ENCODE measurements at places on chromosomes 4 and X.

DNA sequence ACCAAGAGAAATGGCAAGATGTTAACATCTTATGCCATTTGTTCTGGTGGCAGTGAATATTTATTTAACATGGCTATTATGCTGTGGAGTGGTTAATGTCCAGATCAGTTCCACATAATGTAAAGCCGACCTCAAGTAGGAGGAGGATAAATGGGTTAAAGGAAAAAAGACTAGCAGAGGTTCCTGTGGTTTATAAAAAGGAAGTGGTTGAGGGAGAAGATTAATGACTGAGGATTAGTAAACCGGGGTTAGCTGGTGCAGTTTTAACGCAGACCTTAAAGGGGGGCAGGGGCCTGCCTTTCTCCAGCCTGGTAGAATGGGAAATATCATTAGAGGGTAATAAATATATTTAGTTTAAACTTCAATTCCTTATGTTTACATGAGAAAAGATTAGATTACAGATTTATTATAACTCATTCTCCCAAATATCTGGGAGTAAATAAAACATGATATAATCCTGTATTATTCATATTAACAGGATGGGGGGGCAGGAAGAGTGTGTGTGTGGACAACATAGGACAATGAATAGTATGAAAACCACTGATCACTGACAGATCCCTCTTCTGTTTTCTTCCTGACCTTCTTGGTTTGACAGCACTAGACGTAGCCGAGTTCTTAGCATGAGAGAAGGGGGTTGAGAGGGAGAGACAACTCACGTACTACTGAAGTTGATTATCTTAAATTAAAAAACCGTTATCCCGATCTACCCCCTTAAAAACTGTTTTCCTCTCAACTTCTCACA, 124.1 kb upstream of the LIMCH1 start:
- no peak for DNase-seq

GRCh38 chr4:57078685-57079521, 31.3 kb downstream of the IGFBP7 start:
- DNase-seq, result no peak

DNA sequence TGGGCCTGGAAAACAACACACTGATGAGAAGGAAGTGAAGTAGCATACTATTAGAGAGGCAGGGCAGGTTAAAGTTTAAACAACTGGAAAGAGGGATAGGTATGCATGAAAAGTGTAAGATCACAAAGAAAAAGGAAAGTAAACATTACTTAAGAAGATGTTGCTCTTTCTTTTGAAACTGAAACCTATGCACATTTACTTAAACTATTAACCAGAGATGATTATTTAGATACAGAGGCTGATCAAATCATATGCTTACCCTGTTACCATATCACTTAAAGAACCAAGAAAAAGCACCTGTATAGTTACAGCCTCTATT, 37.8 kb downstream of the NAP1L5 start:
- no peak for DNase-seq

DNA sequence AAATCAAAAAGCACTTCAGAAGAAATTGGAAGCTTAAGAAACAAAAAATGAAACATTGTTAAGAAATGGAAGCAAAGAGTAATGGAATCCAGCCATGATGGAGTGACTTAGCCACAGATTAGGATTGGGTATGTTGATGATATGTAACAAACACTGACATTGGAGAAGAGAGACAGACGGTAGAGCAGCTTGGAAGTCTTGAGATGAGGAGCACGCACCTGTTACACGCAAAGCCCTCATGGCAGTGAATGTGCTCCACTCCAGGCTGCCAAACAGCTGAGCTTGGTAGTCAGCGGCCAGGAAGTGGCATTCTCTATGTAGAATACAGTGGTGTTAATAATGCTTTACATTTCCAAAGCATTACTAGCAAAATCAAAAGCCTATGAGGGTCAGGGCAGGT, 56.9 kb upstream of the GPRIN3 start:
- no peak for DNase-seq

DNA sequence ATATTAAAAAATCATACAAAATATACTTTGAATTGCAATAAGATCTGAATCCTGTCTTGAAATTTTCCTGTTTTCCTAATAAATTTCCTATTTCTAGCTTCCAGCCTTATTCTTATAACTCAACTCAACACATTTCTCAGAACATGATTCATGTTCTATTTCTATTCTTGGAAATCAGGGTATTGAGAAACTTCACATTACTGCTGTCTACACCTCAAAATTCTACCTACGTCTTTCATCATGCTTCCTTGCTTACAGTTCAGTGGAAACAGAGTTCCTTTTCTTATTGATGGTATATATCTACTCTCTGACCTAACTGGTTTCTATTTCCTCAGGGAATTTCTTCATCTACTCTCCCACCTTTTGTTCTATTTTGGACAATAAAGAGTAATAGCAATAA, 2139.0 kb downstream of the ARAP2 start:
- DNase-seq, result no peak

DNA sequence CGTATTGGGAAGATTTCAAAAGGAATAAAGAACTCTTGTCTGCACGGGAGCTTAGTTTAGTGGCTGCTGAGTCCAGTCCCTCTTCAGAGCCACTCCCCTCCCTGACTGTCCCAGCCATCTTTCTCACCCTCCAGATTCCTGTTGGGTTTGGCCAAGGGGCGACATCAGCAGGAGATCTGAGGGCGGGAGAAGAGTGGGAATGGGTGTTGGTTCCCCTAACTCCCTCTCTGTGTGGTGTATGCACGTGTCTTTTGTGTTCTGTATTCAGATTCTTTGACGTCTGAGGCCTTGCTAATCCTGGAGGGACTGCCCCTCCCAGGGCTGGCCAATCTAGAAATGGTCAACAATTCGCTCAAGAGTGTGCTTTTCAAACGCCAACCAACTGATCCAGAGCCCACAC, 37.4 kb downstream of the CYTL1 start:
- DNase-seq, result no peak

- DNase-seq, result no peak
Observed at GRCh38 chrX:131332331-131332730, 43.2 kb upstream of the IGSF1 start.

- peak; percentile 12 for DNase-seq
Observed at GRCh38 chrX:20412871-20413486, 146.3 kb upstream of the RPS6KA3 start.

DNA sequence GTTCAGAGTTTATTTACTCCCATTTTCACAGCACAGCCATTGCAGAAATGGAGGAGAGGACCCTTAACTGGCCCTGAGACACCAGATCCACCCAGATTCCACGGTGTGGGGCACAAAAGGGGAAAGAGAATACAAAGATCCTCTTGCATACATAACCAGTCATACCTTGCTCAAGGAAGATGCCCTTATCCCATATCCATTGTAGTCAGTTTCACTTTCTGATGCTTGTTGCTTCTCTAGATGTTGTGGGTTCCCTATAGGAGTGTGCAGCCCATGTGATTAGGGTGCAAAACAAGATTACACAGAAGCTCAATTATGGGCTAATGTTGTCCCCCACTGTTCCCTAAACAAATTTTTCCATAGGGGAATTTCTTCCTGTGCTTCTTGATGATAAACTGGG, 1309.0 kb upstream of the PABPC4L start:
- DNase-seq, result no peak

DNA sequence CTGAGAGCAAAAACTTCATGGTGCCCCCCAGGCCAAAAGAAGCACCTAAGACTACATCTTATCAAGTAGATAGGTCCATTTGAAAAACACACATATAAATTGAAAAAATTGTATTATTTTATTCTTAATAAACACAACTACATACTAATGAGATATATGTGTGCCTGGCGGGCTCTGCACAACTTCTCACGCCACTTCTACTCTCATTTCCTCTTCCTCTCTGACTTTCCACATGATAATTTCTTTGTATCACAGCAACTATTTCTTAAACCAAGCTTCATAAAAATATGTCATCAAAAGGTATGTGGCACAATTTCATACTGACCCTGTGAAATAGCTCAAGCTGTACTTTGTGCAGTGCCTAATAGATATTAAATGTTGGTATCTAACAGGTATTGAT, 10.7 kb upstream of the NPY2R start:
- DNase-seq, result no peak

DNA sequence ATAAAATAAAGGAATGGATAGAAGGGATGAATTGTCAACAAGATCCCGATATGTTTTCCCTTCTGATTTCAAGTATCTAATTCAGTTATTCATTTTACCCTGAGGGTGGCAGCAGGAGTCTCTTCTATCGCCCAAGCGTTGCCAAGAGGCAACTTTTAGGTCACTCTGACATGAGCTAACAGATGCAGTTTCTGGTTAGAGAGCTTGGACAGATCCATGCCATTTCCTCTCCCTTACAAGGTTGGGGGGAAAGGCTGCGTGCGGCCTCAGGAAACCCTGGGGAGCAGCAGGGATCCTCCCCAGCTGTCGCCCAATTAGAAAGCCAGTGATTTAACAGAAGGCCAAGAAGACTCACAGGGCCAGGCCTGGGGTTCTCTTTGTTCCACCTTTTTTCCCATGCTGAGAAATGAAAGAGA, 35.3 kb upstream of the WAS start:
- peak; percentile 6 for DNase-seq

GRCh38 chr4:142683503-142683902, 162.6 kb downstream of the INPP4B start:
- DNase-seq, result no peak

- no peak for DNase-seq
Observed at GRCh38 chrX:70436343-70436742, 8.3 kb upstream of the DLG3 start.

- no peak for DNase-seq
Observed at GRCh38 chr4:123675567-123675966, 279.0 kb downstream of the SPRY1 start.

DNA sequence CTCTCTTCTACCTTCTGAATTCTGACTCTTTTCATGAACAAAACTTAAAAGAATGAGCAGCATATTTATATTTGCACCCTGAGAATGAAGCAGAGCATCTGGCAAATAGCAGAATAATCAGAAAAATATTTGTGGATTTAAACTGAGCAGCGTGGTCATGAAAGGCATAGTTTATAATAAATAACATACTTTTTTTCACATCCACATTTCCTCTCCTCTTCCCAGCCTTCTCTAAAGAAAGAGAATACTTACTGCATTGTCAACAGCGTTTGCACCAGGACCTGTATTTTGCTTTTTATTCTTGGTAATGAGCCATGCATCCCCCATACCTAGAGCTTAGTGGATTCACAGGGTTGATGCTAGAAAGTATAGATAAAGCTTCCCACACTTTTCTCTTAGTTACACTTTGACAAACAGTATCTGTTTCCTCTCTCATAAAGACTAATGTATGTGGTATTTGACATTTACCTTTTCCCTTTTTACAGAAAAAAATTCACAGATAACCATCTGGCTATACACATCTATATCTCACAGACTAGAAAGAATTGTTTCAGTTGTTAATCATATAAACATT, 131.5 kb downstream of the PRSS12 start:
- DNase-seq, result no peak

DNA sequence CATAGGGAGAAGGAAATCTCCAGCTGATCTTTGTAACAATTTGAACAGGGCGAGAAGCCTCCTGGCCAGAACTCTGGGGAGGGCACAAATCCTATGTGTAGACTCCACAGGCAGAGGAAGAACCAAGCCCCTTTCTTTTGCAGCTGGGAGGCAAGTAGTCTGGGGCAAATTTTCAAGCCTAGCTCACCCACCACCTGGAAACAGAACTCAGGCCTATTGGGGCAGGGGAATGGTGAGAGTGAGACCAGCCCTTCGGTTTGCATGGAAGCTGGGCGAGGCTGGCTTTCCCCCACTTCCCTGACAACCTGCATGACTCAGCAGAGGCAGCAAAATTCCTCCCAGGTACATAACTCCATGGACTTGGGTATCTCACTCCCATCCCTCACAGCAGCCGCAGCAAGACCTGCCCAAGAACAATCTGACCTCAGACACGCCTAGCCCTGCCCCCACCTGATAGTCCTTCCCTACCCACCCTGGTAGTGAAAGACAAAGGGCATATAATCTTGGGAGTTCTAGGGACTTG, 138.2 kb downstream of the EMCN start:
- no peak for DNase-seq

DNA sequence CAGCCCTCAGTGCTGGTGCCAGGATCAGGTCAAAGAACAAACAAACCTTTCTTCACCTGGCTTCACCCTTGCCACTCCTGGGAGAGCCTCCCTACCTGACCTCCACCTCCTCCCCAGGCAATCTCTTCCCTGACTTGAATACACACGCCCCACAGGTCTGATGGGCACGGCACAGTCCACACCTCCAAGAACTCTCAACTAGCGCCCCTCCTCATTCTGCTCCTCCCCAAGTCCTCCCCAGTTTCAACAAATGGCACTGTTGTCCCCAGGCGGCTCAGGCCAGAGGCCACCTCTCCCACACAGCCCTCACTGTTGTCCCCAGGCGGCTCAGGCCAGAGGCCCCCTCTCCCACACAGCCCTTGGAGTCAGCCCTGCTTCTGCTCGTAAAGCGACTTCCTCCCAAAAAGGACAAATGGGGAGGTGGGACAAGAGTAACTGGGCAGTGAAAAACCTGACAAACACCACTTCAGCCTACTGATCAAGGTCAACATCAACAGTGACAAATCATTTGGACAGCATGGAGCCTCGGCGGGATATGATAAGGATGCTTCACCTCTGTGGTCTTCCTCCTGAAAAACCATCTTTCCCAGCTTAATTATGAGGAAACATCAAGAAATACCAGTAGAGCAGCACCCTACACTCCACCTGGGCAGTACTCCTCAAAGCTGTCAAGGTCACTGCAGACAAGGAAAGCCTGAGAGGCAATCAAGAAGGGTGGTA, 2.9 kb downstream of the LETM1 start:
- no peak for DNase-seq

DNA sequence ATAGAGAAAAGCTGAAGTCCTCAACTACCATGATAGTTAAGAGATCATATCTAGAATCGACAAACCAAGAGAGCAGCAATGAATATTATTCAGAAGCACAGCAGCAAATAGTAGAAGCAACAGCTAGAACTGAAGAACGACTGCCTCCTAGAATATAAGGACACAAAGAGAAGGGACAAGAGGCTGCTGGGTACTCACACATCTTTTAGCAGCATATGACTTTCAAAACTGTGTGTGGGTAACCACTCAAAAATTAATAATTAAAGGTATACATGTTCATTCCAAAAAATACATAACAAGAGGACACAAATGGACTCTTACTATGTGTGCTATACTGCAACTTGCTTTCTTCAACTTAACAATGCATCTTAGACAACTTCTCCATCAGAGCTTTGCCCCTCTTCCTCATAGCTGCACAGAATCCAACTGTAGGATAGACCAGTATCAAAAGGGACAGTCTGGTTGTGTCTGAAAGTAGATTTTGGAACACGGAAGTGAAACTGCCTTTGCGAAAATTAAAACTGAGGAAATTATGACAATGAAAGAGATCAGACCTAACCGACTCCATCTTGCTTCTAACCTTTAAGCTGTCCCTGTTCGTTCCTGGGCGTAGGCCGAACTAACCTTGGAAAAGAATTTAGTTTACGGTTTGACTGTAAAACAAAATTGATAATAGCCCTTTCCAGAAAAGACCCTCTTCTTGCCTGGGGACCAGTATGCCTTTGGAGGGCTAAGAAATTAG, 125.7 kb downstream of the SH3KBP1 start:
- DNase-seq, result no peak

- no peak for DNase-seq
Observed at GRCh38 chr4:61201961-61202637, 2.0 kb downstream of the ADGRL3 start.
